ENCODE measurements at places on chromosomes 1 and 21.
A peak's percentile ranks its signal among the peaks of the same experiment; 100 is the strongest.

GRCh38 chr1:179230721-179231120 lies 1.2 kb upstream of the ABL2 start:
- no peak for DNase-seq

DNA sequence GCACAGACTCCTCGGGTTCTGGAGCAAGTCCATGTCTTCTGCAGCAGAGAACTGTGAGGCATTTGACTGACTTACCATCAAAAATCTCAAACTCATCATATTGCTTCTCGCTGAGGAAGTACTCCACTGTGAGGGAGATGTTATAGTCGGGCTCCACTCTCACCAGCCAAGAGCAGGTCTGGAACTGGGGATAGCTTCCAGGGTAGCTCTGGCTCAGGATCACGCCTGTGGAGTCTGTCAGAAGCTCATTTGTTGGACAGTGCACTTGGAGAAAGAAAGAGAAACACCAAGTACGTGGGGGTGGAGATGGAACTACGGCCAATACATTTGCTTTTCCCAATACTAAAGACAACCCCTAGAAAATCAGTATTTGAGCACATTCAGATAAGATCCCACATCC lies 111.1 kb downstream of the ZSCAN20 start:
- no peak for DNase-seq

DNA sequence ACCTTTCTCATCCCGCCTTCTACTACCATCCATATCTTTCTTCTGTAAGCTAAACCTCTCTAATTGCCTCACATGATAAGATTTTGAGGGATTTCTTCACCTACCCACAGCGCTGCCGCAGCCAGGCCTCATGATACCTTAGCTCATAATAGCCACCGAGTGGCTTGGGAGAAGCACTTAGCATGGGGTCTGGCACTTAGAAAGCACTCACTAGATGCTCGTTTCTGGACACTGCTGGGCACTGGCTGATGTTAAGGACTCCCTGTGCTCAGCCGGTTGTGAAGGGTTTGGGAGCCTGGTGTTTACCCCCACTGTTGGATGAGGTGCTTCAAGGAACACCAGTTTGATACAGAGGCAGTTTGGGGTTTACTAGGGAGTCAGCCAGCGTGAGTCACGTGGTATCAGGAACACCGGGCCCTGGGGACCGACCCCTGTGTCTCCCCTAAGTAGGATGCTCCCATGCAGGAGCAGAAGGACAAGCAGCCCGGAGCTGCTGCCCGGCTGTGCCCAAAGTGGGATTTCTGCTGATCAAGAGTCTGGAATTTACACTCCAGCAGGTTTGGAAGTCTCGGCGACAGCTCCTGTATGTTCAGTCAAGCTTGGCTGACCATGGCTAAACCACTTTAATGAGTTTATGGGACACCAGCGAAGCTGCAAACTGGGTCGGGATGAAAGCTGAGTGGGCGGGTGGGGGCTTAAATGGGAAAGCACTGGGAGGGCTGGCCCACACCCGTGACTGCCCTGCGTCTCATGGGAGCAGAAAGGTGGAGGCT lies 63.3 kb downstream of the GALNT2 start:
- DNase-seq: no peak

DNA sequence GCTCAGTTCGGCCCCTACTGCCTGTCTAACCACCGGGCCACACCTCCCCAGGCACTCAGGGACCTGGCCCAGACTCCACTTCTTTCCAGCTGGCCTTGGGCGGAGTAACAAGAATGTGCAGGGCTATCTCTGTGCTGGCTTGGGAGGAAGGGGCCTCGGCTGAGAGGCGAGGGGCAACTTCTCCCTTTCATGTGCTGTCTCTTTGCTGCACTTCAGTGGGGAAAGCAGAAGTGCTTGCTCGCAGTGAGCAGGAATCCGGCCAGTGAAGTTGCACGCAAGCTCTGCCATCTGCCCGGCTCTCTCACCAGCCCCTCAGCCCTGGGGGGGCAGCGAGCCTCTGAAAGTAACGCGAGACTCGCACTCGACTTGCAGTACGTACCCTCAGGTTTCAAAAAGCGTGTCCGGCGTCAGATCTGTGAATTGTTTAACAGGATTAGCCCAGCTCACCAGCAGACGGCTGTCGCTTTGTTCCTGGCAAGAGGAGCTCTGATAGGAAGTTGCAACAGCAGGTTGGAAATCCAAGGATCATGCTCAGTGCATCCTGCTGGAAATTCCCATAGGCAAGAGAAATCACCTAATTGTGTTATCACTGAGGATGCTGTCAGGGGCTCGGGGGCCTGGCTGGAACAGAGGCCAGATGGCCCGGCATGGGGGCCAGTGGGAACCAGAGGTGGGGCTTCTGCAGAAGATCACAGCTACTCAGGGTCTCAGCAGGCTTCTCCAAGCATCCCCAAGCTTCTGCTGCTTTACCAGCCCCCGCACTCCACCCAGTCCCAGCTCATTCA lies 221.1 kb downstream of the NPHP4 start:
- DNase-seq: no peak

DNA sequence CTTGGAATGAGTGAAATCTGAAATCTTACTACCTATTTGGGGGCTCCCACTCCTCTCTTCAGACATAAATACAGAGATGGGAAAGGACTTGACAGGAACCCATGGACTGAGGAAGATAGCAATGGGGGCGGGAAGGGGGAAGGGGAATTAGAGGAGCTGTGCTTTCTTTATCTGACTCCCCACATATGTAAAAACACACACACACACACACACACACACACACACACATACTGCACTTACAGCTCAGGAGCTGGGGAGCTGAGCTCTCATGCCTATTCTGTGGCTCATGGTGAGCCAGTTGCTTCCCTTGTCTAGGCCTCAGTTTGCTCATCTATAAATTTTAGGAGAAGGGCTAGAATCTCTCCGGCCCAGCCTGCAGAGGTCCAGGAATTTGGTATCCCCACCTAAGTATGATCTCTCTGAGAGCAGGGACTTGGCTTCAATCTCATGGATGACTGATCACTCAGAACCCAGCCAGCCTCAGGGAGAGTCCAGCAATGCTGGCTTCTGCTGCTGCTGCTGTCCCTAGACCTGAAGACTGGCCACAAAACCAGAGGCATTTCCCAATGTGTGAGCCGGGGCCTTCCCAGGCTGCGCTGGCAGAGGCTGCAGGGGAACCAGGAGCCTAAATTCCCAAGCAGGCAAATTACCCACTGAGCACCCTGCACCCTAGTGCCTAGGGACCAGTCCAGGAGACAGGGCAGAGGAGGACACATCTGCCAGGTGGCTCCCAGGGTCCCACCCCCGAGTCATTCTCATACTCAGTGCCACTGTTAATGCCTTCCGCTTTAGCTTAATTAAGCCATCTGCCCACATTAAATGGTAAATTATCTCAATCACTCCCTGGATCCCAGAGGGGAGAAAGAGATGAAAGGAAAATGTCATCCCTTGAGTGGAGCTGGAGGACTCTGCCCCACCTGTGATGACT lies 57.5 kb upstream of the RBM15 start:
- no peak for DNase-seq

GRCh38 chr1:160146107-160146506 lies 5.3 kb upstream of the ATP1A4 start:
- no peak for DNase-seq

GRCh38 chr1:63623952-63624351 lies 30.7 kb downstream of the PGM1 start:
- no peak for DNase-seq

GRCh38 chr1:196467230-196467925 lies 140.9 kb downstream of the KCNT2 start:
- no peak for DNase-seq

GRCh38 chr1:222463059-222463730 lies 84.7 kb downstream of the HHIPL2 start:
- no peak for DNase-seq

DNA sequence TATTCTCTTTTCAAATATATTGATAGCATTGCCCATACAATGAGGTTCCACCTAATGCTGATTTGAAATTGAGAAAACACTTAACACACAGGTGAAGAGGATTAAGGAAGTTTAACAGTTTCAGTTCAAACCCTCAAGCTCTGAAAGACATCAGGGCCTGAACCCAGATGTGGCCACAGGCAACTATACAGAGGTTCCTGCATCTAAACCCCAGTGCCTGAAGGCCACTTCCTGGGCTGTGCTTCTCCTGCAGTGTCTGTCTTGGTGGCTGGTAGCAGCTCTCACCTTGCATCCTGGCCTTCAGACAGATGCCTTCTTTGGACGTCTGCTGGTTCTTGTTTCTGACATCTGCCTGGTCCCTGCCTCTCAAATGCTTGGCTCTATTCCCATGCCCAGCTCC lies 25.1 kb upstream of the NGF start:
- DNase-seq: no peak

GRCh38 chr1:54105736-54106269 lies 47.0 kb downstream of the CDCP2 start:
- DNase-seq: no peak

DNA sequence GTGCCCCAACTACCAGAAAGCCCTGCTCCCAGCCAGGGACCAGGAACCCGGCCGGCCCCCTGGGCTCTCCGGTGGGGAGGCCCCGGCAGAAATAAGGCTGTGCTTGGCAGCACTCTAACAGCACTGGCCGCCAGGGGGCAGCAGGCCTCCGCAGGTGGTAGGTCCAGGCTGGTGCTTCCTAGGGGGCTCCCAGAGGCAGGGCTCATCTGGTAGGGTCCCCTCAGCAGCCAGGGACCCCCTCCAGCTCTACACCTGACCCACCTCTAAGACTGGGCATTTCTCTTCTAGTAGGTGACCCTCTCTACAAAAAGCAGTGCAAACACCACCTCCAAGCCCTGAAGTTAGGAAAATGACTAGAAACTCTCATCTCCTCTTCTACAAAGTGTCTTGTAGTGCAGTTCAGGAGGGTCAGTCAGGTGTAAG lies 85.6 kb downstream of the STUM start:
- peak; percentile 81 for DNase-seq

DNA sequence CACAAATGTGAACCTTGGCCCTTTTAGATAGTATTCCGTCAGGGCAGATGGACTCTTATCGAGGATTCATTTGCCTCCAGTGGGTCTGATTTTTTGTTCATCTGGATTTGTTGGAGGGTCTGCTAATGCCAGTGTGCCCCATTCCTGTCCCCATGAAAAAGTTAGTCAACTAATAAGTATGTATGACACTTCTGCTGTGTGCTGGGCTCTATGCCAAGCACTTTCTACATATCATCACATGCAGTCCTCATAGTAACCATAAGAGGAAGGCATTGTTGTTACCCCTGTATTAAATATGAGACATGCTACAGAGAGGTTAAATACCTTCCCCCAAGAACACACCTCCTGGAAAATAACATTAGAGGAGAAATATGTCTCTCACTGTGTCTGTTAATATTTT lies 46.6 kb upstream of the MAB21L3 start:
- no peak for DNase-seq

- peak; percentile 57 for DNase-seq
Observed at GRCh38 chr1:244046907-244047611, 4.0 kb upstream of the ZBTB18 start.

- DNase-seq: no peak
Observed at GRCh38 chr1:35561297-35561971, 3.8 kb downstream of the NCDN start.

- no peak for DNase-seq
Observed at GRCh38 chr1:182147951-182148350, 86.4 kb upstream of the ZNF648 start.

DNA sequence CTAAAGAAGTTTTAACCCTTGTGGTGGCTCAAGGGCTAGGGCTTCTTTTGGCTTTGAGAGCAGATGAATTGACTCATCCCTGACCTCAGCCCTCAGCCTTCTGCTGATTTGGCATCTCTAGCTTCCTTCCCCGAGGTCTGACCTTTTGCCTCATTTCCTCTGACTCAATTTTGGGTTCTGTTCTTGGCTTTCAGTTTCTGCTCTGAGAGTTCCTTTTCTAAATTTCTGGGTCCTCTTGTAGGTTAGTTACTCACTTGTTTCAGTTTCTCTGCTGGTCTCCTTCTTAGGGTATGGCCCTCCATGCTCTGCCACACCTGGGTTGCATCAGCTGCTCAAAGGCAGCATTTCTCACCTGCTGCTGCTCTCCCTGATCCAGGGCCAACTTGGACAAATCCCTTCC lies 19.4 kb downstream of the PDE4B start:
- DNase-seq: peak; percentile 24

GRCh38 chr1:101144671-101145448 lies 92.0 kb upstream of the S1PR1 start:
- DNase-seq: no peak

- DNase-seq: no peak
Observed at GRCh38 chr1:26029054-26029863, 7.7 kb downstream of the EXTL1 start.

GRCh38 chr1:28087614-28088167 lies 719 bp downstream of the EYA3 start:
- peak; percentile 34 for DNase-seq

DNA sequence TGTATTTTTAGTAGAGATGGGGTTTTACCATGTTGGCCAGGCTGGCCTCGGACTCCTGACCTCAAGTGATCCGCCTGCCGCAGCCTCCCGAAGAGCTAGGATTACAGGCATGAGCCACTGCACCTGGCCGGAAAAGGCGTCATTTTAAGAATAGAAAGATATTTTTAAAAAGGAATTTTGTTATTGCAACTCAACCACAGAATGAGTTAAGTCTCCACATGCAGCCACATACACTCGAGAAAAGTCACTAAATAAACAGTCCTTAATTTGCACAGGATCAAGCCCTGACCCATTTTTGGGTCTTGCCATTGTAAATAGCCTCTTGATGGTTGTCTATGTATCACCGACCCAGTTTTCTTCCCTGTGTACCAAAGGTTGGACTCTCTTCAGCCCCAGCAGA lies 85.5 kb downstream of the FBXO2 start:
- DNase-seq: no peak

Data from CD4-positive, alpha-beta T cell treated with Interleukin-10 for 1 hour (primary cell).